ENCODE measurements at places on chromosomes 3 and 15. TPM values are rescaled to one million over a fixed set of nuclear protein-coding genes. Genes with fewer than 3 reads are reported as not detected.

Gene GABRR3
- total RNA-seq, result not detected

Gene ADGRG7
- total RNA-seq, result not detected

Gene IGSF11
- total RNA-seq, result 8.2 TPM

Gene C3orf33
- 1.8 TPM for total RNA-seq

Gene CYP8B1
- not detected for total RNA-seq

Gene KPNA4
- 61.5 TPM for total RNA-seq

Gene GCNT3
- not detected for total RNA-seq

Gene WNT5A
- total RNA-seq, result 0.76 TPM

Gene STT3B
- total RNA-seq, result 65.1 TPM

Gene PCLAF
- total RNA-seq, result 4.7 TPM

Gene IL17RD
- total RNA-seq, result 31.1 TPM

Gene TRH
- 1.7 TPM for total RNA-seq

Gene PAK6
- not detected for total RNA-seq

Gene ZMYND10
- total RNA-seq, result 1.3 TPM

Gene POTEB2
- not detected for total RNA-seq

Gene ITIH1
- total RNA-seq, result not detected

Gene COL6A5
- not detected for total RNA-seq

Gene SST
- total RNA-seq, result 1,741 TPM

Gene LTF
- not detected for total RNA-seq

Gene RMDN3
- total RNA-seq, result 37.1 TPM

Gene ALS2CL
- 0.51 TPM for total RNA-seq

Gene ALPK3
- 6.8 TPM for total RNA-seq

Gene AGBL1
- 0.76 TPM for total RNA-seq
